CD4-positive, alpha-beta T cell treated with Interleukin-10 for 1 hour (primary cell): ENCODE measurements at places on chromosomes 2 and 18.

GRCh38 chr18:35289727-35290093 lies 319 bp downstream of the ZSCAN30 start:
- no peak for DNase-seq

- DNase-seq: peak; percentile 2
Measured at GRCh38 chr18:5106730-5107129, 90.3 kb downstream of the AKAIN1 start.

- DNase-seq: no peak
Measured at GRCh38 chr2:206727287-206727686, 9.1 kb upstream of the DYTN start.

GRCh38 chr2:16375981-16376380 lies 289.7 kb downstream of the CYRIA start:
- no peak for DNase-seq

GRCh38 chr2:237427769-237428506 lies 14.0 kb upstream of the COL6A3 start:
- DNase-seq: peak; percentile 41

GRCh38 chr2:179440642-179441251 lies 176.1 kb upstream of the SESTD1 start:
- DNase-seq: peak; percentile 43

GRCh38 chr2:212360068-212360460 lies 178.5 kb downstream of the ERBB4 start:
- DNase-seq: no peak

DNA sequence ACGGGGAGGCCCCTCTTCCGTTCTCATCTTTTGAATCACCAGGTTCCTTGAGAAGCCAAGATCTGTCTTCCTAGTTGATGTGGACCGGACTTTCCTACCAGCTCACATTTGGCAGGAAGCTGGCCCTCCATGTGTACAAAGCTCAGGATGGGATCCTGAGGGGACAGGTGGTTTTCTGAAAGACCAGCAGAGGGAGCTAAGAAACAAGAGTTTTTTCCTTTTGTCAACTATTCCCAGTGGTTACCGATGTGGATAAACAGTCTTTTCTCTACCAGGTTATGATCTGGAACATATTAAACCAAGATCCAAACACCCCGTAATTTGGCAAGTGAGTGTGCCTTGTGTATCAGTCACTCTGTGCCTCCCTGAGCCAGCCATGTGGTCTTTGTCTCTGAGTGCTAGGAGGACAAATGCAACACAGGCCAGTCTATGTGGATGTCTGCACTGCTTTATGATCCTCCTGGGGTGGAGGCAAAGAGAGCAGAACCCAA lies 25.1 kb upstream of the ARHGAP25 start:
- DNase-seq: peak; percentile 50

GRCh38 chr2:31060397-31060796 lies 77.8 kb downstream of the GALNT14 start:
- no peak for DNase-seq

DNA sequence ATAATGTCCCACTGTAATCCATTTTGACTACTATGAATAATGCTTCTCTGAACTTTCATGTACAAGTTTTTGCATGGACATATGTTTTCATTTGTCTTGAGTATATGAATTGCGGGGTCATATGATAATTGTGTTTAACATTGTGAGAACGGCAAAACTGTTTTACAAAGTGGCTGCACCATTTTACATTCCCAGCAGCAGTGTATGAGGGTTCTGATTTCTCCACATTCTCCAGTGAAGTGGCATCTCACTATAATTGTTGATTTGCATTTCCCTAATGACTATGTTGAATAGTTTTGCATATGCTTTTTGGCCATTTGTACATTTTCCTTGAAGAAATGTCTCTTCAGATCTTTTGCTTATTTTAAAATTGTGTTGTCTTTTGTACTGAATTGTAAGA lies 20.1 kb downstream of the NCOA1 start:
- no peak for DNase-seq

DNA sequence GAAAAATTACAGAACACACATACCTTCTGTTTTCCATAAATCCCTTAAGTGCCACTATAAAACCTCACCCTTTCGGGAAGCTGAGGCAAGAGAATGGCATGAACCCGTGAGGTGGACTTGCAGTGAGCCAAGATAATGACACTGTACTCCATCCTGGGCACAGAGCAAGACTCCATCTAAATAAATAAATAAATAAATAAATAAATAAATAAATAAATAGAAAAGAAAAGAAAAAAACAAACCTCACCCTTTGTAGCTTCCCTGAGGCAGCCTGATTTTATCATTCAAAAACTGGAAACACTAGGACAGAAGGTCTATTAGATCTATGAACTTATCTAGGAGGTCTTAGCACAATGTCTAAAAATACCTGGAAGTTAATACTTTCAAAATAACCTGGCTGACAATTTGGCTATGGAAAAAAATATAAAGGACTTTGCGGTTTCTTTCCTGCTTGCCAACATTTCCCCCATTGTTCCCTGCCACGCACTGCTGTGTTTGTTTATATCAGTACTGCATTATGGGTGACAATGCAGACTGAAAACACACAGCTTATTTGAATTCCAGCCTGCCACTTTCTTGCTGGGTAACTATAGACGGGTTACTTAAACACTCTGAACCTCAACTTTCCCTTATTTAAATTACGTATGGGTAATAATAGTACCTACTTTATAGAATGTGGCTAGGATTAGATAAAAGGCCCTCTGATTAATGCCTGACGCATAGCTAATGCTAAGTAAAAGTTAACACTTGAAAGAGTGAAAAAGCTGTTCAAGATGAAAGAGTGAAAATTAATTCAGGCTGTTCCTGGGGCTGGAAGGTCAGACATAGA lies 313.0 kb downstream of the RDH14 start:
- DNase-seq: no peak

DNA sequence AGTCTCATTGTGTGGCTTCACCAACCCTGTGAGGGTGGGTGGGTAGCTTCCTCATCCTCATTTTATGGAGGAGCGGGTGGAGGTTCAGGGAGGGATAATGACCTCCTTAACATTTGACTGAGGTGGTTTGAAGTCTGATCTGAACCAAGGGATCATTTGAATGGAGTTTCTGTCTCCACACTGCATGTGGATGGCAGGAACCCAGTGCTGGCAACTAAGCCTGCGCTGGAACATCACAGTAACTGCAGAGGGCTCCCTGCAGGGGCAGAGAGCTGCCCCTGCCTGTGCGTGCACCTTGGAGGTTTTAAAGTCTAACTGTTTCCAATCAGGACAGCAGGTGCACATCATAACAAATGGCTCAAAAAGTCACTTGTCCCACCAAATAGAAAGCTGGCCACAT lies 3.3 kb downstream of the AGAP1 start:
- no peak for DNase-seq

DNA sequence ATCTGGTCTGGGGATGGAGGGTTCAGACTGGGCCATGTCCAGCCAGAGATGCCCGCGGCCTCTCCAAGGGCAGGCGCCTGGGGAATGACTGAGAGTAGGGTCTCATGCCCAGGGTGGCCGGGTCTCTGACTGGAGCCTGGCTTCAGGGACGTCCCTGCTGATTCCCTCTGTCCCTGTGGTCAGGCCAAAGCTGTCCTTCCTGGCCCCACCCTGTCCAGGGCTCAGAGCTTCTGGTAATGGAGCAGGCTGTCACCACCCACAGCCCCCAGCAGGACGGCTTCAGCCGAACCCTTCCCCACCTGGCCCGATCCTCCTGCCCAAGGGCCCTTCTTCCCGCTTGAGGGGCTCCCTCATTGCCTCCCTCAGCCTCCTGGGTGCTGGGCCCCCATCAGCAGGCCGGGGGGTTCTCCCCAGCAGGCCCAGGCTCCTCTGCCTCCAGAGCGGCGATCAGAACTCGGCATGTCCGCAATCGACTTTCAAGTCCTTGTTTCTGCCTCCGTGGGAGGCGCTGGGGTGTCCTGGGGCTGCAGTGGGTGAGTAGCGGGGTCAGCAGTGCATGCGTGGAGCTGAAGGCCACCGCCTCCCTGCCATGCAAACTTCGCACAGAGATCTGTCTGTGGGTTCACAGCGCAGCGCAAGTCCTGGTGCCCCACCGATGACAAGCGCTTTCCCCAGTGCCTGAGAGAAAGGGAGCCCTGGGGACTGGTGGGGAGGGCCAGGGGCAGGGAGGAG lies 18.3 kb downstream of the RAMP1 start:
- no peak for DNase-seq

DNA sequence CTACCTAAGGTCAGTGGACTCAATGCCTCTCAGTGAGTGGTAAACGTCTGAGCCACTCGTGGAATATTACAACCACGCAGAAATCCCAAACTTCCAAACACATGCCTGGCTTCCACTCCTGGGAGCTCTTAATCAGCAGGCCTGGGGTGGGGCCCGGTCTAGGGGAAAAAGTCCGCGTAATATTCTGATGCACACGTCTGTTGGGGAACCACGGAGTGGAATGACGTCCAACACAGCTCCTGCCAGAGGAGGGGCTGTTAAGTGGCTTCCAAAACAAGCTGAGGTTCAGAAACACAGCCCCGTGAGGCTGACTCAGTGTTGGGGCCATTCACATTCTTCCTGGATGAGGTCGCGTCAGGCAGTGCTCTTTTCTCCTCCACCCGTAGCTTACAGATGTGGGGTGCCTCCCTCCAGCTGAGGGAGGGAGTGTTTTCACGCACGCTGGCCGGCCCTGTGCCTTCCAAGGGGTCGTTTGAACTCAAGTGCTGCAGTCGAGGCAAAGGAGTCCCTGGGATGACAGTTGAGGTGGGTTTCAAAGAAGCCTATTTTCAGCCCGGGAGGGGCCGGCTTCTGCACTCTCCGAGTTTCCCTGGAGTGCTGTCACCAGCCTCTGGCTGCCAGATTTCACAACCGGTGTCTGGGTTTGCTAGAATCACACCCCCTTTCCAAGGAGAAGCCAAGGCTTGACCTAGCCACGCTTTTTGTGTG lies 73.1 kb downstream of the ACKR3 start:
- DNase-seq: no peak

GRCh38 chr2:235070063-235070706 lies 118.4 kb downstream of the SH3BP4 start:
- DNase-seq: no peak

GRCh38 chr2:7024261-7024660 lies 107.0 kb downstream of the RNF144A start:
- DNase-seq: no peak

DNA sequence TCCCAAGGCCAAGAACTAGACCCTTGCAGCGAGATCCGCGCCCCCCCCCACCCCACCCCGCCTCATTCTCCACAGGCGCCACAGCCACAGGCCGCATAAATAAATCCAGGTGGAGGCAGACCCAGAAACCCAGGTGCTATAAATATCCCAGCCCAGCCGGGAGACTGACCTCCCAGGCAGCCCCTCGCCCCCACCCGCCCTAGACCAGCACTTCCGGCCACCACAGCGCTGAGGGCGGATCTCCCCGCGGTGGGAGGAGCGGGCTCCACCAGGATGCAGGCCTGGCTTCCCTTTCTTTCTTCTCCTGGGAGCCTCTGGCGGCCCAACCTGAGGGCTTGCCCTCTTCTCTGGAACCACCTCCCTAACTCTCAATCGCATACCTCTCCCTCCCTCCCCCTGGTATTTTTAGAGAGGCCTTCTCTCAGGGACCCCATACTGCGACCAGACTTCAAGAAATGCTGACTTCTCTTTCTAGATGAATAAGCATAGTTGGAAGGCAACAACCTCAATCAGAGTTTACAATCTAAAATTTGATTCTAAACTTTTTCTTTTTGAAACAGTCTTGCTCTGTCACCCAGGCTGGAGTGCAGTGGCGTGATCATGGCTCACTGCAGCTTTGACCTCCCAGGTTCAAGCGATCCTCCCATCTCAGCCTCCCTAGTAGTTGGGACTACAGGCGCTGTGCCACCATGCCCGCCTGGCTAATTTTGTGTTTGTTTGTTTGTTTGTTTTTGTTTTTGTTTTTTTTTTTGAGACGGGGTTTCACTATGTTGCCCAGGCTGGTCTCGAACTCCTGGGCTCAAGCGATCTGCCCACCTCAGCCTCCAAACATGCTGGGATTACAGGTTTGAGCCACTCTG lies 55.0 kb downstream of the PKDCC start:
- DNase-seq: no peak

DNA sequence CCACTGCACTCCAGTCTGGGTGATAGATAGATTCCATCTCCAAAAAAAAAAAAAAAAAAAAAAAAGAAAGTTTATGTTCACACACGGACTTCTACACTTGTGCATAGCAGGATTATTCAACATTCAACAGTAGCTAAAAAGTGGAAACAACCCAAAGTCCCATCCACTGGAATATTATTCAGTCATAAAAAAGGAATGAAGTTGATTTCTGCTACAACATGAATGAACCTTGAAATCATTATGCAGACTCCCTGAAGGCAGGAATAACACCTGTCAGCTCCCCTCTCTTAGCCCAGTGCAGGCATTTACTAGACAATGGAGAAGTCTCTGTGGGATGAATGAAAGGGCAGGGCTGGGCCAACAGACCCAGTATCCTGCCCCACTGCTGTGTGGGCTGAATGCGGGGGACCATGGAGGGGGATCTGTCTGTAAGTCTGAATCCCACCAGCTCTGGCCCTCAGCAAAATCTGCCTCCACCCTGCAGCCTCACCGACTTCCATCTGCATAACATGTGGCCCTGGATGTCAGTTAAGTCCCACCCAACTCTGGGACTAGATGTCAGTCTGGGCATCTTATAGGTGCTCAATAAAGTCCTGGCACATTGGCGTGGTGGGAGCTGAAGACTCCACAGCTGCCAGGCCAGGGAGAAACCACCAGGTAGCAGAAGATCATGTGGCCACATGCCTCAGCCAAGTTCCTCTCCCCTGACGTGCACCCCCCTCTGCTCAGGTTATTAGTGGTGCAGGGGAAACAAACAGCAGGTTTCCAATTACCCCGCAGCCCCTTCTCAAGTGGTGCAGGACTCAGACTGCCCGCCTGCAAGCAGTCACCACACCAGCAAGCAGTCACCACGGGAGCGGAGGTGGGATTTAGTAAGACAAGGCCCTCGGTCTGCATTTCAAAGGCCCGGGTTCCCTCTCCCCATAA lies 8.9 kb downstream of the ZFP36L2 start:
- DNase-seq: no peak

DNA sequence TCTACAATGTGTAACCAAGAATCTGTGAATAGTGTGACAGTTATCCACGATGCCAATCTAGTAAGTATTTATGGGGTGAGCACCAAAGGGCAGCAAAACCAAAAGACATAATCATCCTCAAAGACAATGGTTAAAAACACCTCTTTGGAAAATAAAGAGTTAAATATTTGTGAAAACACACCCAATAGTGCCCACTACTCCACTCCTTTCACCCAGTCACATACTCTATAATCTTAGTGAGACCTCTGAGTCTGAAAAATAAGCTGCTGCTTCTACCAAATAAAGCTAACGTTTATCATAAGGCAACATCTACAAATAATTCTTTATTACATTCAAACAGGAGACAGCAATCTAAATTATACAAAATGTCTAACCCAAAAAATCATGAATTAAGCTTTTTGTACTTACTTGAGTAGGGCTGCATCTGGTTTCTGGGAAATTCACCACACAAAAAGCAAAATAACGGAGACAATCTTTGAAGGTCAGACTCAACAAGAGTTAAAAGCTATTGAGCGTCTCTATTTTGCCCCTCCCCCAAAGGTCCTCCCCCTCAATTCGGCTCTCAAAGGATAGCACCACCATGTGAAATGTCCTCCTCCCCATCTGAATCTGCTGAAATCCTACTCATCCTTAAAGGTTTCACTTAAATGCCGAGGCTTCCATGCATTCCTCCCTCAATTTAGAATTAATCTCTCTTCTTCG lies 2.0 kb downstream of the RAPH1 start:
- no peak for DNase-seq
